ENCODE measurements at places on chromosomes 1 and 21.
A peak's percentile ranks its signal among the peaks of the same experiment; 100 is the strongest.

DNA sequence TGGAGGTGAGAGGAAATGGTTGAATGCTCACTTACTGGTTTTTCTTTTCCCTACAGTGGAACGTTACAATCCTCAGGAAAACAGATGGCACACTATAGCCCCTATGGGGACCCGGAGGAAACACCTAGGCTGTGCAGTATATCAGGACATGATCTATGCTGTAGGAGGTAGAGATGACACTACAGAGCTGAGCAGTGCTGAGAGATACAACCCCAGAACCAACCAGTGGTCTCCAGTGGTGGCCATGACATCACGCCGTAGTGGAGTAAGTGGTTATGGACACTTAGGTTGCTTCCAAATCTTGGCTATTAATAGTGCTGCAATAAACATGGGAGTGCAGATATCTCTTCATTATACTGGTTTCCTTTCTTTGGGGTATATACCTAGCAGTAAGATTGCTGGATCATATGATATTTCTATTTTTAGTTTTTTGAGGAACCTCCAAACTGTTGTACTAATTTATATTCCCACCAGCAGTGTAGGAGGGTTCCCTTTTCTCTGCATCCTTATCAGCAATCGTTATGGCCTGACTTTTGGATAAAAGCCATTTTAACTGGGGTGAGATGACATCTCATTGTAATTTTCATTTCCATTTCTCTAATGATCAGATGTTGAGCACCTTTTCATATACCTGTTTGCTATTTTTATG lies 48.8 kb upstream of the DARS2 start:
- DNase-seq: no peak

DNA sequence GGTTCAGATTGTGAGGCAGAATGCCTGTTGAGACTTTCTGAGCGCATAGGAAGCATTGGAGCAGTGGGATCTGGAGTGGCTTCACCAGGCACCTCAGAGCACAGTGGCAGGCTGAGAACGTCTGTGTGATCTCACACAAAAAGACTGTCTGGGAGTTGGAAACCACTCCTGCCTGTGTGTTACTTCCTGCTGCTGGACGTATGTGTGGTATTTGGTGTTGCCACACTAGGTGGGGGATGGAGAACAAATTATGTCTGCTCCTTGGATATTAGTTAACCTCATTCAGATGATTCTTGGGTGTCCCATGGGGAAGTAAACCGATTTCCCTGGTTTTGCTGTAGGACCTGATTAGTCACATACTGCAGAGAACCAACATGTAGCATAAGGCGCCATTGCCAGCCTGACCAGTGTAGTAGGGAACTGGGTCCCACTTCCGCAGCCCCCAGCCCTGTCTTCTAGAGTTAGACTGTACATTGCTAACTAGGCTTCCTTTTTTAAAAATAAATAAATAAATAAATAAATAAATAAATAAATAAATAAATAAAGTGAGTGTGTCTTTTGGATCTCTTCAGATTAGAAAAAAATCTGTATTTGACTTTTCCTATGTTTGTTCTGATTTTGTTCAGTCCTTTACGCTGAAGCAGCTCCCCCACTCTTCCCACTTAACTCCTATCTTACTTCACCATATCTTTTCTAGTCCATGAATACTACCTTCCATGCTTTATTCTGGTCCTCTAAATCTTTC lies 26.9 kb downstream of the UCK2 start:
- DNase-seq: no peak

DNA sequence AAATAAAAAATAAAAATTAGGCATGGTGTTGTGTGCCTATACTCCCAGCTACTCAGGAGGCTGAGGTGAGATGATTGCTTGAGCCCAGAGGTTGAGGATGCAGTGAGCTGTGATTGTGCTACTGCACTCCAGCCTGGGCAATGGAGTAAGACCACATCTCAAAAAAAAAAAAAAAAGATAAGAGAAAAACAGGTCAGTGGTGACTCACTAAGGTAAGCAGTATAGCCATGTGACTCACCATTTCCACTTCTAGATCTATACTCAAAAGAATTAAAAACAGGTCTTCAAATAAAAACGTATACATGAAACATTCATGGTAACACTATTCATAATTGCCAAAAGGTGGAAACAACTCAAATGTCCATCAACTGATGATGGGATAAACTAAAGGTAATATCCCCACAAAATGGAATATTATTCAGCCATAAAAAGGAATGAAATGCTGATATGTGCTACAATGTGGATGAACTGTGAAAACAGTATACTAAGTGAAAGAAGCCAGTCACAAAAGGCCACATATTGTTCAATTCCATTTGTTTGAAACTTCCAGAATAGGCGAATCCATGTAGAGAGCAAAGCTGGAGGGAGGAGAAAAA lies 75.1 kb downstream of the ZNF281 start:
- DNase-seq: no peak

- DNase-seq: no peak
These were observed 1829.2 kb downstream of the NCAM2 start for GRCh38 chr21:22827422-22827821.

DNA sequence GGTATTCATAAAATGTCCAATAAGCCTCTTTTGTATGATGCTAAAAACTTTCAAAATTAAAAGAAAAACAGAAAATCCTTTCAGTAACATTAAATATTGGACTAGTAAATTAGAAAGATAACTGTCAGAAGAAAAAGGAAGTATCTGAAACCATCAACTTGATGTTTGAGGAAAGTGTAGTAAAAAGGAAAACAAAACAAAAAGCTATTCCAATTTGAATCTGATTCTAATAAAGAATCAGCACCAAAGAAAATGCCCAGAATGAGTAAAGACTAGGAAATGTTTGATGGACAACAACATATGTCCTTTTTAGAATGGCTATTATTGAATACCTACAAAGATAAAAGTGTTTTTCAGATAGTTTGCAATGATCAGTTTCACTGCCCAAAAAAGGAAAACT lies 79.9 kb upstream of the RBM34 start:
- no peak for DNase-seq

GRCh38 chr1:231923491-231924041 lies 297.0 kb downstream of the DISC1 start:
- DNase-seq: no peak

- no peak for DNase-seq
These were observed 163.3 kb downstream of the DHRS3 start for GRCh38 chr1:12454406-12455391.

DNA sequence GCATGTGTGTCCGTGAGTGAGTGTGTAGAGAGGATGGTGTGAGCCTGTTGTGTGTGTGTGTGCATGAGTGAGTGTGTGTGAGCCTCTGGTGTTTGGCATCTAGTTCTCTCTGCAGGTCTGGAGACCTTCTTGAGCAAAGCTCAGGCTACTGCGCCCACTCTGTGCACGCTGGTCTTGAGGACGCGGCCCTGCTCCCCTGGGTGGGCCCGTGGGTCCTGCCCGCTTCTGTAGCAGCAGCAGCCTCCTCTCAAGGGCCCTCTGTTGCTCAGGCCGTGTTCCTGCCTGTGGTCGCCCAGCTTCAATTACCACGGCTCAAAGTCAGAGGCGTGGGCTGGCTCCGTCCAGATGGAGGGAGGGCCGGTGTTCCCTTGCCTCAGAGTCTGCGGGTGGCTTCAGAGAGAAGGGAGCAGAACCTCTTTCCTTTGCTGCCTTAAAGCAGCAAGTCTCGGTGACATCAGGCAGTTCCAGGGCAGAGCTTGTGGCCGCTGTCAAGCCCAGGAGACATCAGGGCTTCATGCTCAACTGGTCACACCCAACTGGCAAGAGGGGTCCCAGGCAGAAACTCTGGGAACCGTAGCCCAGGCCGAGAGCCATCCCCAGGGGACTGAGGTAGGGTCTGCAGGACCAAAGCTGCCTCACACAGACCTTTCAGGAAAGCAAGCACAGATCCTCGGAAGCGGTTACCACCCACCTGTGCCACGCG lies 270.6 kb upstream of the VAMP3 start:
- DNase-seq: no peak

GRCh38 chr1:108801101-108801500 lies 54.6 kb downstream of the STXBP3 start:
- DNase-seq: no peak

GRCh38 chr1:77253211-77253610 lies 28.6 kb upstream of the AK5 start:
- DNase-seq: no peak

DNA sequence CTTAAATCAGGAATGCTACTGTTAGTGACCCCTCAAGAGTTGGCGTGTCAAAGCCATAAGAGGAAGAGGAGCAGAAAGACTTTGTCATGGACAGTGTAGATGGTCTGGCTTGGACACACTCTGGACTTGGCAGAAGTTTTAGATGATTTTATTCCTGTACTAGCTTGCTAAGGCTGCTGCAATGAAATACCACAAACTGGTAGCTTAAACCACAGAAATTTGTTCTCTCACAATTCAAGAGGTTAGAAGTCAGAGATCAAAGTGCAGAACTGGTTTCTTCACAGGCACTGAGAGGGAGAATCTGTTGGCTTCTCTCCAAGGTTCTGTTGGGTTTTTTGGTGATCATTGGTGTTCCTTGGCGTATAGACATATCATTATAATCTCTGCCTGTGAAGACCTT lies 869.8 kb upstream of the B3GALT2 start:
- DNase-seq: no peak

DNA sequence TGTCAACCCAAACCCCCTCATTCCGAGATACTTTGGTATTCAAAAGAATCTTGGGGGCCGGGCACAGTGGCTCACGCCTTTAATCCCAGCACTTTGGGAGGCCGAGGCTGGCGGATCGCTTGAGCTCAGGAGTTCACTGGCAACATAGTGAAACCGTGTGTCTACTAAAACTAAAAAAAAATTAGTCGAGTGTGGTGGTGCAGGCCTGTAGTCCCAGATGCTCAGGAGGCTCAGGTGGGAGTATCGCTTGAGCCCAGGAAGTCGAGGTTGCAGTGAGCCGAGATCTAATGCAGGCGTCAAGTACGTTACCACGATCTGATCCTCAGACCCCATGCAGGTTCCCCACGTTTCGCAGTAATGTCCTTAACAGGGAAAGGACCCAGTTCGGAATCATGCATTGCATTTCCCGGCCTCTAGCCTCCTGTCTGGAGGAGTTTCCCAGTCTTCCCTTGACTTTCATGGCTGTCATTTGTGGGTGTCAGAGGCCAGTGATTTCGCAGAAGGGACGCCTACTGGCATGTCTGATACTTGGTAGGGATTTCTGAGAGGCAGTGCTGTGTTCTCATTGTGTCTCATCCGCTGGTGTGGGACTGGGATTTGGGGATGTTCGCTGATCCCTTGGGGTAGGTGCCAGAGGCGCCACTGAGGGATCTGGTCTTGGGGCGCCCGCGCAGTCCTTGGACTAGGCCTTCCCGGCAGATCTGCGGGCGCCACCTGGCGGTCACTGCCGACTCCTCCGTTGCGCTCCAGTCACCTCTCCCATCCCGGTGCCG lies 39.3 kb upstream of the HMGN1 start:
- peak; percentile 93 for DNase-seq

GRCh38 chr1:67431869-67432578 lies 1.8 kb upstream of the SERBP1 start:
- DNase-seq: no peak

DNA sequence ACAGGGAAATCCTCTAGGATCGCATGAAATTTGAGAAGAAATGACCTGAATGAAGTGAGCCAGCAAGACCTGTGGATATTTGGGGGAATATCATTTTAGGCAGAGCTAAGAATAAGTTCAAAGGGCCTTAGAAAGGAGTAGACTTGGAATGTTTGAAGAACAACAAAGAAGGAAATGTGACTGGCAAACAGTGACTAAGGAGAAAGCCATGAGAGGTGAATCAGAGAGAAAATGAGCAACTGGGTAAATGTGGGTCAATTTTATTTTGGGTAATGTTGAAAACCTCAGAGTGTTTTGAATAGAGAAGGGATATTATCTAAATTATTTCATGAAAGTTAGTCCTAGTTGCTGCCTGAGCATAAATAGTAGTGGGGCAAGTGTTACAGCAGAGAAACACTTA lies 672.8 kb downstream of the LMO4 start:
- DNase-seq: no peak

GRCh38 chr1:22808676-22809483 lies 98.2 kb downstream of the EPHB2 start:
- DNase-seq: no peak

DNA sequence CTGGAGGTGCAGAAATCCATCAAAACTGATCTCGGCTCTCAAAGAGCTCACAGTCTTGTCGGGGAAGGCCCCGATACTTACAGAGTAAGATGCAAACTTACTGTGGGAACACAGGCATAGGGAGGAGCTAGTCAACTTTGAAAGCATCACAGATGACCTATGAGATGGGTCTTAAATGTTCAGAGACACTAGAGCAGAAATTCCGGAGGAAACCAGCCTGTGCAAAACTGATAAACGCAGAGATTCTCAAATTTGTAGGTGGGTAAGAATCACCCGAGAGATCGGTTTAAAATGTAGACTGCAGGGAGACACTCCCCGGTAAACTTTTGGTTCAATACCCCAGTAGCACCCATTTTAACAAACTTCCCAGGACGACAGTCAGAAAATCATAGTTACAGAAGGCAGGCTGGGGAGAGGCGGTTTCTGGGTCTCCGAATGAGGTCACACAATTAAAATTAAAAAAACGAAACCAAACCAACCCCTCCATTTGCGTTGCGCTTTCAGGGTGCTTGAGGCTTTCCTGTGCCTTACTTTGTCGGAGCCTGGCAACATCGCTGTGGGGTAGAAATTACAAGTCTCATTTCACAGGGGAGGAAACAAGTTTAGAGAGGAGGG lies 755 bp upstream of the THRAP3 start:
- peak; percentile 76 for DNase-seq

GRCh38 chr1:60727552-60727951 lies 354.8 kb upstream of the NFIA start:
- no peak for DNase-seq

DNA sequence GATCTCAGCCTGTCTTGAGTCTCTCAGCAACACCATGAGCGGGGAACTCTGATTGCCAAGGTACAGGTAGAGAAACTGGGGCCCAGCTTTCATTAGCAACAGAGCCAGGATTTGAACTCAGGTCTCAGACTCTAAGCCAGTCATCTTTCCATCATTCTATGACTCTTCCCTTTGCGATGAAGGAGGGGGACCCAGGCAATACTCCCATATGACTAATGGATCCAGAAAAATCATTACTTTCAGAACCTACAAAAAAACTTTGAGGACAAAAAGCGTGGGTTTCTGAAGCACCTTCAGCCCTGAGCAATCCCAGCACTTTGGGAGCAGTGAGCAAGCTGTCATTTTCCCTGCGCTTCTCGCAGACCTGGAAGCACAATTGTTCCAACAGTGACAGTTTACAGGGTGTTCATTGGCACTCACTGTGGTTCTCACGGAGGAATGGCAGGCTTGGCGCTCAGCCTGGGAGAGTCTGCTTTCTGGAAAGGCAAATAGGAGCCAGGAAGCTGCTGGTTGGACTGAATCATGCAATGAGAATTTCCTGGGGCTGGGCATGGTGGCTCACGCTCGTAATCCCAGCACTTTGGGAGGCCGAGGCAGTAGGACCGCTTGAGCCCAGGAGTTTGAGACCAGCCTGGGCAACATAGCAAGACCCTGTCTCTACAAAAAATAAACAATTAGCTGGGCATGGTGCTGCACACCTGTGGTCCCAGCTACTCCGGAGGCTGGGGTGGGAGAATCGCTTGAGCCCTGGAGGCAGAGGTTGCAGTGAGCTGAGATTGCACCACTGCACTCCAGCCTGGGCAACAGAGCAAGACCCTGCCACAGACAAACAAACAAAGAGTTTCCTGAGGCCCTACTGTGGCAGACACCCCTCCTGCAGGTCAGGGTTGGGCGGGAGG lies 40.1 kb downstream of the SLC2A7 start:
- no peak for DNase-seq

Measured in GM13976 (cell line).